ENCODE measurements at places on chromosomes 5 and 9.

DNA sequence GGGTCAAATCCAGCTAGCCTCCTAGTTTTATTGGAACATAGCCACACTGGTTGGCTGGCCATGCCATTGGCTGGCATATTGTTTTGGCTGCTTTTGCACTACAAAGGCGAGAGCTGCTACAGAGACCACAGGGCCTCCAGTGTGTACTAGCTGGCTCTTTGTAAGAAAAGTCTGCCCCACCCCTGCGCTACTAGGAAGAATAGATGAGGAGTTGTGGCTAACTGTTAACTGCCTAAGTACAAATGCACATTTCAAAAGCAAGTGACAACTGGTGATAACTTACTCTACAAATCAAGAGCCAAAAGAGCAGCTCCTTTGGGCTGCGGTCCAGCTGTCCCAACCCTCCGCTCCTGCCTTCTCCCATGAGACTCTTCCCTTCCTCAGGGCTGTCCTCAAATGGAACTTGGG lies 63.9 kb downstream of the SERINC5 start:
- DNase-seq: no peak

DNA sequence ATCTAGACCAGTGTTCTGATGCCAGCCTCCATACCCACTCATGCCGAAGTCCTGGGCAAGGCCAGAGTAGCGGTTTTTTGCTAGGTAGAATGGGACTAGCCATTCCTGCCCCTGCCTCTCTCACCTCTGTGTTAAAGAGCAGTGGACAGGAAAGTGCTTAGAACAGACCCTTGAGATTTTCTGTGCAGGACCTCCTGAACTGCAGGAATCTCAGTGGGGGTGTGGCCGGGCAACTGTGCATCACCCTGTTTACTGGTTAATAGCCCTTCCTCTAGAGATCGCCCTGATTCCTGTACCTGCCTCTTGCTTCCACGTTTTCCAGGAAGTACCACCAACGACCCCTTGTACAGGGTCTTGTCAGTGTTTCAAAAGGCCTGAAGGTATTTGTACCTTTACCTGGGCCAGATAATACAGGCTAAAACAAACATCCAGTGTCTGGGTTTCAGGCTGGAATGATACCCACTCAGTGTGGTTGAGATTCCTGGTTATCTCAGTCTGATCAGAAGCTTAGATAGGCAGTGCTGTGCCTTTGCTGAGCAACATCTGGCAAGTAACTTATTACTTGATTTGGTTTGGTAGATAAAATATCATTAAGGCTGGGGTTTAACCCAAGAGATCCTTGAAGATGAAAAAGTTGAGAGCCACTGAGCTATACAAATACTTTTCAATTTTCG lies 65.9 kb downstream of the RGS3 start:
- no peak for DNase-seq

- DNase-seq: no peak
Measured at GRCh38 chr9:93699650-93700049, 123.3 kb downstream of the PHF2 start.

- no peak for DNase-seq
Measured at GRCh38 chr9:3850098-3850497, 324.3 kb upstream of the RFX3 start.

DNA sequence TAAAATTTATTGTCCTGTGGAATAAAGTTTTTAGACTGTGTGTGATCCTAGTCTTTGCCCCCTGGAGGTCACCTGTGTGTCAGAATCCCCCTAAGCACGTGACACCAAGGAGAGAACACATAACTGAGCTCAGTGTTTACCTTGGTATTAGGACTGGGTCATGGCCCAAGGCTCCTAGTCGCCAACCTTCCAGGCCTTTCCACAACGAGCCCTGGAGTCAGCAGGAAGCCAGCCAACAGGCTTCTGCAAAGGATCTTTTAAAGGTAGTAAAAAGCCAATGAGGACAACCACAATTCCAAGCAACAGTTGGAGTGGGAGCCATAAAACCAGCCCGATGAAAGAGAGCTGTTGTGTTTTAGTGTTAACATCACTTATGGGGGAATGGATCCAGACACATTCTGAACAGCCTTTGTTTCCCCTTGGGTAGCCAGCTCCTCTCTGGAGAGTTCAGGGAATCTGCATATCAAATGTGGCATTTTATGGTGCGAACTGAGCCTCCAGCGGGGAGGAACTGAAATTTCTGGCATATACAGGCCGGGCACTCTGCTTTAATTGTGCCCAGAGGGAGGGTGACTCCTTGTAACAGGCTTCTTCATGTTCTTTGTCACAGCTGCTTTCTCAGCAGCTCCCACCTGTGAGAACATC lies 239.9 kb downstream of the FSTL4 start:
- no peak for DNase-seq

- DNase-seq: no peak
Measured at GRCh38 chr5:155953335-155953734, 373.6 kb upstream of the SGCD start.

All from glomerular endothelial cell (primary cell).